ENCODE measurements at places on chromosomes 7 and 10. TPM values are rescaled to one million over a fixed set of nuclear protein-coding genes. Genes with fewer than 3 reads are reported as not detected.

Gene NOS3
- 82.8 TPM for total RNA-seq

DNA sequence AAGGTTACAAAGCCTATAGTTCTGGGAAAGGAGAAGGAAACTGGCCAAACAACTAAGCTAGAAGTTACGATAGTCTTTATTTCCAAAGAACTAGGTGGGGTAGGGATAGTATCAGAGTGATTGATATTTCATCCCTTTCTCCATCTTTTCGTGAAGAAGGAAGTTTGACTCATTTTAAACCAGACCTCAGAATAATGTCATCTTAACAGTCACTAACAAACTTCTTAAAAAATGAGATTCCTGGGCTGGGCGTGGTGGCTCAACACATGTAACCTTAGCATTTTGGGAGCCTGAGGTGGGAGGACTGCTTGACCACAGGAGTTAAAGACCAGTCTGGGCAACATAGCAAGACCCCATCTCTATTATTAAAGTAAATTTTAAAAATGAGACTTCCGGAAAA, 69.4 kb downstream of the ARL4A start:
- DNase-seq = no peak

GRCh38 chr7:107538001-107538400, 25.7 kb downstream of the COG5 start:
- DNase-seq = no peak

Gene ADIRF
- 2.8 TPM for total RNA-seq

GRCh38 chr10:8075282-8076260, 21.1 kb downstream of the GATA3 start:
- DNase-seq = no peak

Gene ETV1
- 18.7 TPM for total RNA-seq

Measured in endothelial cell of umbilical vein (primary cell).